Right atrium auricular region (tissue), 2 donors: ENCODE measurements at places on chromosomes 6 and 20. TPM values are rescaled to one million over a fixed set of nuclear protein-coding genes. Genes with fewer than 3 reads are reported as not detected.

ANKRD66 gene
- not detected for total RNA-seq

TRIM31 gene
- total RNA-seq = not detected

CYP24A1 gene
- not detected for total RNA-seq

SLC22A7 gene
- total RNA-seq = not detected

C20orf144 gene
- total RNA-seq = not detected

DNA sequence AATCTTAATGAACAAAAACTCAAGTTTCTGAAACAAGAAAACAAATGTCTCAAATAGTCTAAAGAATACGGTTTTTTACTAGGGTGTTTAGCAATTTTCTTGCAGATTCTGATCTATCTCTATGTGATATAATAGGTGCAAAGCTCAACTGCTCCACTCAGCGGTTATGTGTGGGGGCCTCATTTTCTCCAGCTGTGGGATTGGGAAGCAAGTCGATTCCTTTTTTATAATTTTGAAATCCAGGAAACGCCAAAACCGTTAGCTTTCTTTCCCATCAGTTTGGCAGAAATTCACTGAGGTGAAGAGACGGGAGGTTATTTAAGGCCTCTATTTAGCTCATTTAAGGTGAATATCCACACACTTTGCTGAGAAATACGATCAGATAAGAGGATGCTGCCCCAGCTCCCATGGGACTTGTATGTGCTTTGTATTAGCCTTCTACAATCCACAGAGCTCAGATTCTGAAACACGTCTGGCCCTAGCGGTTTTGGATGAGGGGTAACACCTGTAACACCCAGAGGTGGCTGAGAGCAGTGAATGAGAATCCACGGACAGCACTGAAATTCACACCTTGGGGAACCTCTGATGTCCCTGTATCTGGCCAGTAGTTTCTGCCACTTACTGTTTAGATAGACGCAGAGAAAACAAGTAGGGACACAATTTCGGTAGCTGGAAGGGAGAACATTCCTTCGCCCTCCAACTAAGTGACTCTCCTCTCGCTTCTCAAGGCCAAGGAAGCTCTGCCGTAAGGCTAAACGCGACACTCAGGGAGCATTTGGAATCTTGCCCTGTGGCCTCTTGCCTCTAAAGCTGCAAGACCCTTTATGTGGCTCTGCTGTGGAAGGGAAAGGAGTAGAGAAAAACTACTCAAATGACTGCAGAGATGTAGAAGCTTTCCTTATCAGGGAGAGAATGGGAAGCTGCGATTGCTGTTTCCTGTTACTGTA, 6.5 kb upstream of the BCAS4 start:
- no peak for DNase-seq

GRCh38 chr20:16441546-16442164, 131.6 kb downstream of the KIF16B start:
- DNase-seq = no peak

DNA sequence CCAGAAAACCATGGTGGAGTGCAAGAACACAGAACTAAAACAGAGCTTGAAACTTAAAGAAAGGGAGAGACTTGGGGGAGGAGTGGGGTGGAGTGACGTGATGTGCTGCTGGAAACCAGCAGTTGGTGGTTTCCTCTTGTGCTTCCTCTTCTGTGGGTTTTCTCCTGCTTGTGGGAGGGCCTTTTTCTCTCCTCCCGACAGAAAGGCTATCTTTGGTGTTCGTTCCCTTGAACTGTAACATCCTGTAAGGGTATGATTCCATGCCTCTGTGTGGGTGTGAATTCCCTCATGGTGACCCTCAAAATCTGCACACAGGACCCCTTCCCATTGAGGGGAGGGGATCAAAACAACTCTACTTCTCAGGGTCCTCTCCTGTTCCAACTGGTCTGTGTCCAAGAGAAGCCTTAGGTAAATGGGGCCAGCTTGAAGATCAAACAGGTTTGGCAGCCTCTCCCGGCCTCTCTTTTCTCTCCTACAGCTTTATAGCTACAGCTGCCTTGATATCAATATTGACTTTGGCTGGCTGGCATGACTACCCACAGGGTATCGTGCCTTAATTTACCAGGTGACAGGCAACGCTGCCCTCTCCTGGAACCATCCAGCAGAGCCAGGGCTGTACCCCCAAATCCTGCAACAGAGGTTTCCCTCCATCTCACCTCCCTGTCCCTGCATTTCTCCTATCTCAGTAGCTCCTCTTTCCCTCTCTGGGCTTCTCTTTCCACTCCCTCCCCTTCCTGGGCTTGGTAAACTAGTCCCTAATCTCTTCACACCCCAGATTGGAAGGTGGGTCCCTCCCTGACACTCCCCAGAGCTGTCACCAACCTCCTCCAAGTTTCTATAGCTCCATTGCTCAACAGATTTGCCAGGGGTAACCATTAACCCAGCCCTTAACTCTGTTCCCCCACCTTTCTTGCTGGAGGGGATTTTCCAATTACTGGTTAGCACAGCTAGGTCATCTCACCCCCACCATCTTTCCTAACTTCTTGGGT, 1.5 kb upstream of the MSH5 start:
- DNase-seq = peak; percentile 68

DNA sequence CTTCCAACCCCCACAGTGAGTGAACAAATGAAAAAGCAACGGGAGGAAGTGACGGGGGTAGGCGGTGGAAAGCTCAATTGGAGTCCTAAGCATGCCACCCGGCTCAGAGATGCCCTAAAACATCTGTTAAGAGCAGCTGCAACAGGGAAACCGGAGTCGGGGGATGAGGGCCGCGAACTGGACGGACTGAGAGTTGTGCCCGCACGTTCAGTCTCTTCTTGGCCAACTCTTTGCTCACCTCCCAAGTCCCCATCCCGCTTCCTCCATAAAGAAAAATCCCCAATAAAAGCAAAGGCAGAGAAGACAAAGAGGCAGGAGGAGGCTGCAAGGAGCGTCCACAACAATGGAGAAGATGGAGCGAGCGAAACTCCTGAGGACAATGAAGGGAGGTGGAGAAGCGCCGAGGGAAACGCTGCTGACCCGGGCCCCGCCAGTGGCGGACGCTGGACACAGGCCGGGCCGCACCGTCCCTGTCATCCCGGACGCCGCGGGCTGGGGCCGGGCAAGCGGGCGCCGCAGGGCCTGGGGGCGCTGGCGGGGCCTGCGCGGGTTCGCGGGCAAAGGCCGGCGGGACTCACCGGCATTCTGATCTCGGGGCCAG, 600 bp downstream of the SEC63 start:
- peak; percentile 63 for DNase-seq

- DNase-seq = no peak
Observed at GRCh38 chr6:138456401-138456790, 42.9 kb downstream of the NHSL1 start.

DNA sequence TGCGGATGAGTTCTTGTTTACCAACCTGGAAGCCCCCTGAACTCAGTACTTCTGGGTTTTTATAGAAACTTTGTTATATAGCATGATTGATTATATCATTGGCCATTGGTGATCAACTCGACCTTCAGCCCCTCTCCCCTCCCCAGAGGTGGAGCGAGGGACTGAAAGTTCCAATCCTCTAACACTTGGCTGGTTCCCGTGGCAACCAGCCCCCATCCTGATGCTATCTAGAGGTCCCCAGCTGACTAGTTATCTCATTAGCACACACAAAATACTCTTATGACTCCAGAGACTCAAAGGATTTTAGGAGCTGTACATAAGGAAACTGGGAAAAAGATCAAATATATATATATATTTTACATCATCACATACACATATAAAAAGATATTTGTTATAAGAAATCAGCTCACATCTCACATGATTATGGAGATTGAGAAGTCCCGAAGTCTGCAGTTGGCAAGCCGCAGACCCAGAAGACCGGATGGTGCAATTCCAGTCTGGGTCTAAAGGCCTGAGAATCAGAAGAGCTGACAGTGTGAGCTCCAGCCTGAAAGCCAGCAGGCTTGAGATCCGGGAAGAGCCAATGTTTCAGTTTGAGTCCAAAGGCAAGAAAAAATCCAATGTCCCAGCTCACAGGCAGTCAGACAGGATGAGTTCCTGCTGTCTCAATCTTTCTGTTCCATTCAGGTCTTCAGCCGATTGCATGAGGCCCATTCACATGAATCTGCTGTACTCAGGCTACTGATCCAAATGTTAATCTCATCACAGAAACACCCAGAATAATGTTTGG, 179.3 kb upstream of the DTNBP1 start:
- peak; percentile 69 for DNase-seq

DNA sequence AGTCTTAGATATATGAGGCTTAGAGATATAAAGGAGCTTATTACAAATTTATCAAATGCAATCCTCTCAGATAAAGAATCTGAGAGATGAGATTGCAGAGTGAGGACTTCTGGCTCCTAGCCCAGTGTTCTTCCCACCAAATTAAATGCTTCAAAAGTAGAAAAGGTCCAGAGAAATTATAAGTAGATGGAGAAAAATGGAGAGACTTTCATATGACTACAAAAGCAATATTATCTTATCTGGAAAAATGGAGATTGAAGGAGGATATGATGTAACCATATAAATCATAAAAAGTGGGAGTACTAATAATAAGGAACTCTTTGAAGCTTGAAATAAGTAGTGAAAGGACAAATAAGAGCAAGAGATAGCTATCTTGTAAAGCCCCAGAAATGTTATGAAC, 2.8 kb downstream of the KCTD20 start:
- no peak for DNase-seq

DNA sequence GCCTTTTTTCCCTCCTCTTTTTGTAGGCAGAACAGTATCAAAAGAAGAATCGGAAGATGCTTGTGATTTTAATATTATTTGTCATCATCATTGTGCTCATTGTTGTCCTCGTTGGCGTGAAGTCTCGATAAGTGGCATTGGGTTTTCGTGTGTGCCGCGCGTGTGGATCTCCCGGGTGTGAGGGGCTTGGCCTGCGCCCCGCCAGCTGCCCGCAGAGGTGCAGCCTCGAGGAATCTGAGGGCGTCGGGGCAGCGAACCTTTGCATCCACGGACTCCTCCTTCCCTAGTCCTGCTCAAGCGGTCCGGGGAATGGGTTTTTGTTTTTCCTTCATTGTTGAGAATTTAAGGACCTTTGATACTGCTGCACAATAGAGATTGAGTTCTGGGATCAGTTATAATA, 16.4 kb upstream of the NPEPL1 start:
- no peak for DNase-seq

DNA sequence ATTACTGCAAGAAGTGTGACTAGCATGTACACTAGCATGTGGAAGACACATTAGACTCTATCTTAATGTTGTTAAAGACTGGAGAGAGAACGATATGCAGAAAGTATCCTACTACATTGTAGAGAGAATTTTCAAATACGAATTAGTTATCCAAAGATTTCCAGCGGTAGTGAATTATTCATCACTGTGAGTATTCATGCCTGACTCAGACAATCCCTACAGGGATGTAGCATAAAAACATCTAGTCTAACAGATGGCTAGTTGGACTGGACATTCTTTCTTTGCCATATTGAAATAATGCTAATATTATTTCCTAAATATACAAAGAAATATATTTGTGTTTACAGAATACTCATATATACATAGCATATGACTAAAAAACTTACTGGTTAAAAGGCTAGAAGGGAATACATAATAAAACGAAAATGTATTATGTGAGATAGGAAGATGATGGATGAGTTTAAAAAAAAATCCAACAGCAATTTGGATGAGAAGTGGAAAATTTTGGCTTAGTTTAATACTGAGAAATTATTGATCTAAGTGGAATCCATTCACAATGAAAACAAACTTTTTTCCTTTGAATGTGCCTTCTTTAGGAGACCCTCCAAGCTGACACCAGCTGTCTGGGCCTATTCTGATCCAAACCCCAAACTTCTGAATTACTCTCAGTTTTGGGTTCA, 580.7 kb downstream of the RFPL4B start:
- no peak for DNase-seq

DNA sequence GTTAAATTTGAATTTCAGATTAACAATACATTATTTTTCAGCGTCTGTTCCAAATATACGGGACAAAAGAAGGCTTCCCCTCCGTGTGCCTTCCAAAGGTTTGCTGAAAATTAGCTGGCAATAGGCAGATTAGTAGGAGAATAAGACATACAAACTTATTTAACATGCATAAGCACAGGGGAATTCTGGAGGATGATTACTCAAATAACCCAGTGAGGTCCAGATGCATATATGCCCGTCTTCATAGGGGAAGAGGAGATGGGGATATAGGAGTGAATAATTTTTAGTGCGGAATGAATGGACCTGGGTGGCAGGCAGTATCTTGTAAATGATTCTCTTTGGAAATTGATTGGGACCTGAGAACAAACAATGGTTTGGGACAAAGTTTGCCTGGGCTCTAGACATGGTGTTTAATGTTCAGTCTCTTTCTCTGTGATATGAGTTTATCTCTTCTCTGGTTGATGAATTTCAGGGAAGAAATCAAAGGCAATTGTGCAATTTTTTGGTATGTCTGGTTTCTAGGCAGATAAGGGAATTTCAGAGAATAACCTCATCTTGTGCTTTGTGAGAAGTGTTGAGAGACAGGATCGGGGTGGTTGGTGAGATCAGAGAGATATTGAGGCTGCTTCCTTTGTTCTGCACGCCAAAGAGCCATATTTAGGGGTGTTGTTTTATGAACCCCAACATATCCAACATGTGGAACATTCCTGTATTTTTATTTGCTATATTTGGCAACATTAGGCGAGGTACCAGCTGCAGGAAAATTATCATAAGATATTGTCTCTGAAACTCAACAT, 63.7 kb downstream of the MKKS start:
- DNase-seq = no peak

DNA sequence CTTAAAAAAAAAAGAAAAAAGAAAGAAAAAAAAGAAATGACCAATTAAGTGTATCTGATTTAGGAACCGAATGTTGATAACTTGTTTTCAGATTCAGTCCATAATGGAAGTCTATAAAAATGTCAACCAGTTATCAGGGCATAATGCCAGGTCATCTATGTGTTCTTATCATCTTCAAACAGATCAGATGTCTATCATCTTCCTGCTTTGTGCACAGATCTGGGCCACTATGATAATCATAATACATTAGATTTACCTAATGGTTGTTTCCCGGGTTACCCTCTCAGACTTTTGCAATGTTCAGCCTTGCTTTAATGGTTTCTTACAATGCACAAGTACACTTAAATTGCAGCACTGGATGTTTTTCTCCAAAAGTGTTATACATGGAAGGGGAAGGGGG, 100.6 kb downstream of the NKAIN2 start:
- DNase-seq = no peak

- DNase-seq = no peak
Observed at GRCh38 chr6:40280231-40280630, 306.9 kb downstream of the LRFN2 start.

DNA sequence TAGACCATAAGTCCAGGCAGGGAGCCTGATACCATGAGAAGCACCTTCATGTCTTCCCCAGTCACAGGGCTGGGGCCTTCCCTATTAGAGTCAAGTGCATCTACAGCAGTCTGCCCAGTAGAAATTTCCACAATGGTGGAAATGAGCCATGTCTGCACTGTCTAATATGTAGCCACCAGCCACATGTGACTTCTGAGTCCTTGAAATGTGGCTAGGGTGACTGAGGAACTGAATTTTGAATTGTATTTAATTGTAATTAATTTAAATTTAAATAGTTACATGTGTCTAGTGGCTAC, 300.2 kb downstream of the CLIC5 start:
- DNase-seq = no peak
